ENCODE measurements at places on chromosomes 1 and 21.

DNA sequence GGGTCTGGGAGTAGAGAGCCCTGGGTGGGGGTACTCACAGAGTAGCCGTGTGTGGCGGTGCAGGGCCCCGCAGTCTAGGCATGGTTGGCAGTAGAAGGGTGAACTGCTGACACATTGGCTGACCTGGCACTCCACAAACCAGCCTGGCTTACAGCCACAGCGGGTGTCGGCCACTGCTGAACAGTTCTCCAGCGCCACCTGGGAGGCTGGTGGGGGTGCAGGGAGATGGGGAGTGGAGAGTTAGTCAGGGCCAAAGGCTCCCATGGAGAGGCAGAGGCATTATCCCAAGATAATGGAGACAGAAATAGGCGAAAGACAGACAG is 1.5 kb downstream of the TNFRSF25 start:
- DNase-seq, result no peak

DNA sequence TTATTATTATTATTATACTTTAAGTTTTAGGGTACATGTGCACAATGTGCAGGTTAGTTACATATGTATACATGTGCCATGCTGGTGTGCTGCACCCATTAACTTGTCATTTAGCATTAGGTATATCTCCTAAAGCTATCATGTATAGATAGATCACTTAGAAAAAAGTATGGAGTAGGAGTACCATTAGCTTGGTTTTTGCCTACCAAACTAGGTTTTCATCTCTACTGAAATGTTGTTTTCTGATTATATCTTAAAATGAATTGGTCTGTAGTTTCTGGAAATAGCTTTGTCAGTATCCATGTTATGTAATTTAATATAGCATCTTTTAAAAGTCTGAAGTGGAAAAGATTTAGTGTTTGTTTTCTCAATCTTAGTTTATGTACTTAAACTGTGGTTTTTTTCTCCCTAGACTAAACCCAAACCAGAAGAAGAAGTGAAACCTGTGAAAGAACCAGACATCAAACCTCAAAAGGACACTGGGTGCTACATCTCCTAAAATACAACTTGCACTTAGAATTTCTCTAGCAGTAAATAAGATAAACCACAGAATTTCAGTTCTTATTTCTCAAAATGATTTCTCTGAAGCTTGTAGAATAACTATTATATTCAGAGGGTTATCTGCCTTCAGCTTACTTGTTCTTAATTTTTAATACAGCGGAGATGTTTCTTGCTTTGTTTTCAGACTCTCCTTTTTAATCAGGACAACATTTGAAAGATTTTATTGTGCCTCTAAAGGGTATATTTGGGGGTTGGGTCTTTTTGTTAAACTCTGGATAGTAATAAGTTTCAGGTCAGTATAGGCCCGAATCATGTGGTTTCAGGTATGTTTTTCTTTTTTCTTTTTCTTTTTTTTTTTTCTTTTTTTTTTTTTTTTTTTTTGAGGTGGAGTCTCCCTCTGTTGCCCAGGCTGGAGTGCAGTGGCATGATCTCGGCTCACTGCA is 4.5 kb upstream of the FAM177B start:
- DNase-seq, result no peak

GRCh38 chr1:71610476-71610875 is 529.6 kb upstream of the ZRANB2 start:
- DNase-seq, result no peak

DNA sequence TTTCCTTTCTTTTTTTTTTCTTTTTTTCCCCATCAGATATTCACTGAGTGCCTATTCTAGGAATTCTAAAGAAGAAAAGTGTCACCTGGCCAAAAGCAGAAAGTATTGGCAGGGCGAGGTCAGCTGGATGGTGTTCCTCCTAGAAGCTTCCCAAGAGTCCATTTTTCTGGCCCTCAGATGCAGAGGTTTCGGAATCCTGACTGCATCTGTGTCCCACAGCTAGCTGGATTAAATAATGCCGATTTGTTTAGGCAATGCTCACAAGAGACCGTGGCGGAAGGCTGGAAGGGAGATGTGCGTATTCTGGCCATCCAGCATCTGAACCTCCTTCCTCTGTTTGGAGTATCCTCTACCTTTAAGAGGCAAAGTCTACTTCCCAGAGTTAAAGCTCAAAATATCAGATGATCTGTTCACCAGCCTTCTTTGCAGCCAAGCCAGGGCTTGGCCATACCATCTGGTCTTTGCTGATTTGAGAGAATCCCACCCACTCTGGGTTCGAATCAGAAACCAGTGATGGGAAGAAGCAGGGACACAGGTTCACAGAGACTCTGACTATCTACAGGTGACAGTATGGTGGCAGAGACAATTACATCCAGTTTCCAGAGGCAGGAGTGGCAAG is 5.4 kb upstream of the TENT5C start:
- DNase-seq, result no peak

- DNase-seq, result no peak
These were observed 99.5 kb downstream of the NGF start for GRCh38 chr1:115238336-115239147.
